Mammary epithelial cell (primary cell): ENCODE measurements at places on chromosomes 4 and X. TPM values are rescaled to one million over a fixed set of nuclear protein-coding genes. Genes with fewer than 3 reads are reported as not detected.

DNA sequence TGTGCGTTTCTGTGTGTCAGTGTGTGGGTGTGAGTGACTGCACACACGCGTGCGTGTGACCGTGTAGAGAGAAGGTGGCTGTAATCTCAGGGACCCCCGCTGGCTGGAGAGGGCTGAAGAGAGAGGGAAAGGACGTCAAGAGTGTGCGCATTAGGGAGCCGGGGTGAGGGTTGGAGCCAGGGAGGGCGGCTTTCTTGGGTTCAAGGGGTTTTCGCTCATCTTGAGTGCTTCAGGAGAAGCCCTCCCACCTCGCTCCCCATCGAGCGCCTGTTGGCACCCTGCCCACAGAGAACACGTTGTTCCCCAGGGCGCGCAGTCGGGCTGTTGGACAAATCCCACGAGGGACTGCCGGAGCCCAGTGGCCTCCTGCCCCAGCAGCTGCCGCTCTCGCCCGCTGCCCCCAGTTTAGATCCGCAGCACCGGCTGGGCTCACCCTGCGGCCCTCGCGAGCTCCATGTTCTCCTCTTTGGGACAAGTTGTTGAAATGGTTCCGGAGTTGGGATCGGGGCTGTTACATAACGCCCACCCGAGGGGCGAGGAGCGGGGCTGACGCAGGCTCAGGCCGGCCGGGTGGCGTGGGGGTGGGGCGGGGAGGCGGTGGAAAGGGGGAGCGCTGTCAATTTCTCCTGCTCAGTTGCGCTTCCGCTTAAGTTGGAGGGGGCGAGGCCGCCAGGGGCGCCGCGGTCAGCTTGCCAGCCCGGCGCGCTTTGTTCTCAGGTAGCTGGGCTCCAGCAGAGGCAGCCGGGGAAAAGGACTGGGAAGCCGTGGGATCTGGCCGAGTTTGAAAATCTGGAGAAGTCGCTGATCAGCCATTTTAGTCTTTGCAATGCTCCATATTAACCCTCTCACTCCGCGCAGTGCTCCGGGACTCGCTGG lies 1.6 kb downstream of the GRIA2 start:
- no peak for DNase-seq

- DNase-seq = no peak
These were observed 49.4 kb downstream of the LEF1 start for GRCh38 chr4:108119199-108119800.

- DNase-seq = peak; percentile 21
These were observed 43.0 kb upstream of the CDKN2AIP start for GRCh38 chr4:183401473-183401872.

- DNase-seq = peak; percentile 41
These were observed 410.9 kb downstream of the PDGFC start for GRCh38 chr4:156560701-156561100.

- DNase-seq = peak; percentile 92
These were observed 130.4 kb upstream of the CPEB2 start for GRCh38 chr4:14871676-14872430.

DNA sequence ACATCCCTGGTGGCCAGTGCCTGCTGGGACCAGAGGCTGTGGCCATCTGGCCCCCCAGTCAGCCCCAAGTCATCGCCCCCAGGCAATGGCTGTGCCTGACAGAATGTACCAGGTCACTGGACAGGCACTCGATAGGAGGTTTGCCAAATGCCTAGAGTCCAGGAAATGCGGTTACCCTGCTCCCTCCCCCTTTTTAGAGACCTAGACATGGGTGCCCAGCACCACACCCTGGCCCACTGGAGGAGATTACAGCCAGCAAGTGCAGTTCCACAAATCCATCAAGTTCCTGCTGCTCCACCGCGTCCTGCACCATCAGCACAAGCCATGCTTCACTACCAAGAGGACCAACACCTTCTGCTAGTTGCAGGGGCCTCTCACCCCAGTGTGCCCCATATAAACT lies 16.2 kb upstream of the ZFX start:
- DNase-seq = no peak

DNA sequence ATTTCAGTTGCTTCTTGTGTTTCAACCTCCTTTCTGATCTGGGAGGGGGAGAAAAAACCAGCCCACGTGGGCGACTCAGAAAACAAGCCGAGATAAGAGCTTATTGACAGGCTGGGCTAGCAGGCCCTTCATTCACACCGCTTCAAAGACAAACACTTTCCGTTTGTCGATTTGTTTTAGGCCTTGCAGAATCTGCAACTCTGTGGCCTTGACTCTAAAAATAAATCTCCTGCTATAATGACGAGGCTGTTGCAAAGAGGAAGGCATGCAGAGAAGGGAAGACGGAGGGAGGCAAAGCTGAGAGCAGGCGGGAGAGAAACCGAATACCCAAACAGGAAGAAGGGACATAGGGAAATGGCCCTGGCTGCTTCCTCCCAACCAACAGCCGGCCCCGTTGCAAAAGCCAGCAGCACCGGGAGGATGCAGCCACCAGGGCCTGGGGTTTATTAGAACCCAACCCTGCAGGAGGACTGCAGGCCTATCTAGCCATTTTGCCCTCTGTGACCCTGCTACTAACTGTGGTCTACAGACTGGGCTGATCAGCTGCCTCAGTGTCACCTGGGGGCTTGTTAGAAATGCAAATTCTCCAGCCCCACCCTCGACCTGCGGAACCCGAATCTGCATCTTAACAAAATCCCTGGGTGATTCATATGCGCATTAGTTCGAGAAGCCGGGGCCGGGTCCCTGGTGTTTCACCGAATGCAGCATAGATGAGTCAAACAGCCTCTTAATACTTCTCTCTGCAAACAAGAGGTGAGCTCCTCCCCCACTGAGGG lies 325.5 kb downstream of the BCOR start:
- DNase-seq = no peak

GRCh38 chrX:39998636-39999406 lies 98.9 kb downstream of the BCOR start:
- peak; percentile 30 for DNase-seq

DNA sequence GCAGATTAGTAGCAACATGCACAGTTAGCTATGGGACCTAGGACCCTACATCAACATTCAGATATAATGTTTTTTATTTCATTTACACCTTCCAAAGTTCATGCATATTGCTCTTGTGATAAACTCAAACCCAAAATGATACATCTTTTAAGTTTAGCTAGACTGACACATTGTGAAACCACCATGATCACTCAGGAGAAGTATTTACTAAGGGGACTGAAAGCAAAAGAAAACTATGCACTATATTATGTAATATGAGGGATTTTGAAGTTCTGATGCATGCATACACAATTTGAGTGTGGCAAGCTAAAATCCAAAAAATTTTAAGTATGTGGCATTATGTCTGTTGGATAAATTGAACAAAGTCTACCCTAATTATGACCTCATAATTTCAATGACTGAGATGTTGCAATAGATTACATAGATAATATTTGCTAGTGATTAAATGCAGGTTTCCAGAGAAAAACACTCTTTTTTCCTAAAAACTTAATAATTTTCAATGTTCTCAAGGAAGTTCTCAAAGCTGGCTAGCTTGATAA lies 914.8 kb upstream of the GRIA3 start:
- no peak for DNase-seq

DNA sequence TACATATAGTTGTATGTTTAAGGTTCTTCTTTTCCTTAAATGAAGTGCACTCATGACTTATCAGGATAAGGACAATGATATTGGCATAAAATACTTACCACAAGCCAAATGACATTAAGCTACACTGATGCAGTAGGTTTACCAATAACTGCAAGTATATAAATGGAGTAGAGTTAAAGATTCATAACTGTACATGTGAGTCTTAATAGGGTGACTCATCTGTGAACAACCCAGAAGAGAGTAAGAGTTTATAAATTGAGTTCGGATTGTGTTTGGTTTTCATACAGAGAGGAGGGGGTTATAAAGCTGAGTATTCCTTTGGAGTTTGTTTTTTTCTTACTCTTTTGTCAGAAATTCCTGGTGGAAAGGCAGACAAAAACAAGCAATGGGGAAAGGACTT lies 144.8 kb downstream of the TLL1 start:
- DNase-seq = peak; percentile 1

DNA sequence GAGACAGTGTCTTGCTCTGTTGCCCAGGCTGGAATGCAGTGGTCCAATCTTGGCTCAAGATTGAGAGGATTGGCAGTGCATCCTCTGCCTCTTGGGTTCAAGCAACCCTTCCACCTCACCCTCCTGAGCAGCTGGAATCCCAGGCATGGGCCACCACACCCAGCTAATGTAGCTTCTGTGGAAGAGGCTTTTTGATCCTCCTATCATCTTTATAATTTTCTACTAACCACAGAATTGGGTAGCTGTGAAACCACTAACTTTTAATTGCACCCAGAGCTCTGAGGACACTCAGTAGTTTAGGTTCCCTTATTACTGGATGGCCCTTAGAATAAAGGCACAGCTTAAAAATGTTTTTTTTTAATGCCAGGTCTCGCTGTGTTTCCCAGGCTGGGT lies 8.9 kb upstream of the AGA start:
- no peak for DNase-seq

GRCh38 chr4:160020804-160021203 lies 917.9 kb downstream of the RAPGEF2 start:
- DNase-seq = no peak

DNA sequence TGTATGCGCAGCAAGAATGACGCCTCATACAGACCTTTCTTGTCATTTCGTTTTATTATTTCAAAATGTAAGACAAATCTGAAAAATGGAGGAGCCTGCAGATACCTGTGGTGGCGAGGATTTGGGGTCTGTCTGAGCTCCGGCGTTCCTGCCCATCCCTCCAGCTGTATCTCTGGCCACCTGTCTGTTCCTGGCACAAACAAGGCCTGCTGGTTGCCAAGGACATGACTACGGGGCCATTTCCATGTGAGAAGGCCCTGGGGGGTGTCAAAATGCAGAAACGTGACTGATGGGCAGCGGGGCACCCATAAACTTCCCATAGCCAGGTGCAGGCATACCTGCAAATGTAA lies 591 bp upstream of the TSPAN7 start:
- DNase-seq = no peak

GRCh38 chrX:10533696-10534365 lies 86.6 kb downstream of the MID1 start:
- DNase-seq = peak; percentile 14

- no peak for DNase-seq
These were observed 54.0 kb upstream of the TACR3 start for GRCh38 chr4:103773691-103774231.

- peak; percentile 19 for DNase-seq
These were observed 37.0 kb downstream of the IRS4 start for GRCh38 chrX:108699368-108699767.

- DNase-seq = peak; percentile 33
These were observed 129.2 kb upstream of the TRIM2 start for GRCh38 chr4:153074936-153075630.

DNA sequence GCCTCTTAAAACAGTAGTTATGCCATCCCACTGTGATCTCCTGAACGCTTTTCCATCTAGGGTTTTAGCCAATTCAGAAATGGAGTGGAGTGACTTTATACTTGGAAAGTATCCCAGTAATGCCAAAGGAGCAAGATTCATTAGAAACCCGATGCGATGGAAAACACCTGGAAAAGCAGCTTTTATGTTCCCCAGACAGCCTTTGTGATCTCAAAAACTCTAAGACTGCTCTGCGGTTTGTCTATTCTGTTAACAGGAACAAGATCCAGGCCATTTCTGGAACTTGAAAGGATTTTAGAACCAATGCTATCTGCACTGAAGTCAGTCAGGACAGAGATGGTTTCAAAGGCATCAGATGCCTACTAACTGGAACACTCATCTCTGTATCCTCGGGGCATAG lies 145.1 kb downstream of the APBB2 start:
- no peak for DNase-seq

DNA sequence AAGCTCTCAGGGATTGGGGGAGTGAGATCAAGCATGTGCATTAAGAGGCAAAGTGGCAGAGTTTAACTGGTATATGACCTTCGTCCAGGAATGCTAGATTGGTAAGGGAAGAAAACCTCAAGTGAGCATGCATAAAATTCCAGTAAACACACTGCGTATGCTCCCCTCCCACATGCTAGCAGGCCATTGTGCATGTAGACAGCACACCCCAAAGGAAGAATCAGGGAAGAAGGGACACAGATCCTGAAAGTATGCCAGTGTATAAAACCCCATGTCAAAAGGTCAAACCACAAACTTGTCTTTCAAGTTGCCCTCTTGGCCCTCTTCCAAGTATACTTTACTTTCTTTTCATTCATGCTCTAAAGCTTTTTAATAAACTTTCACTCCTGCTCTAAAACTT lies 405.2 kb upstream of the CNKSR2 start:
- DNase-seq = peak; percentile 56

GRCh38 chrX:23901805-23902204 lies 5.9 kb downstream of the APOO start:
- peak; percentile 72 for DNase-seq

DNA sequence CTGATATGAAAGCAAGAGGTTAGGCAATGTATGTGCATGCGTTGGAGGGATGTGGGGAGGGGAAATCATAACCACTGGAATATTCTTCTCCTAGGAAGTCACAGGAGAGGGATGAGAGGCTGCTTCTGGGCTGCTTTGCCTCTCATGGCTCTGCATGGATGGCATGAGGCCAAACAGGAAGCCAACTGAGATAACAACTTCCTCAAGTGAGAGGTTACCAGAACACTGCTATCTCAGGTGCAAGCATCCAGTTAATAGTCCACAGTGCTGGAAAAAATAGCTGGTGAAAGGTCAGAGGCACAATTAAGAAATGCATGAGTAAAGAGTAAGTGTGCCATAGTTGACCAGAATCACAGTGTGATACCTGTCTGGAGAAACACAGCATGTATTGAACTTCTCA lies 113.3 kb downstream of the ELOVL6 start:
- peak; percentile 12 for DNase-seq

- no peak for DNase-seq
These were observed 22.2 kb downstream of the BOD1L1 start for GRCh38 chr4:13605330-13605729.

DNA sequence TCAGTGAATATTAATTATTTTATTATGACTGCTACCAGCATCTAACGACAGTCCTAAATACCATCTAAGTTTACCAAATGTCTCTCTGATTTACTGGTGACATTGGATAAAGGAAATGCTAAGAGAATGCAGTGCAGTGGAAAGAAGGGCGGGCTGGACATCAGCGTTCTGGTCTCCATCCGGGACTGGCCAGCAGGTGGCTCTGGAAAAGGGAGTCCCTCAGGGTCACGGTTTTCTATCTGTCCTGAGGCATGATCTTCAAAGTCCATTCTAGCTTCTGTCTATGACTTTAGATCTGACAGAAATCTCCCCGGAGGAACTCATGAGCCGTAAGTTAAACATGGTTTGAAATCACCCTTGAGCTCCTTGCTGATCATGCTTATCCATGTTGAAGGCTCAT lies 3.3 kb downstream of the TRIM2 start:
- DNase-seq = no peak

The CPXCR1 gene
- not detected in 2 replicates for total RNA-seq

The PAGE2B gene
- not detected for total RNA-seq

The COL4A5 gene
- 132 TPM for total RNA-seq

The BTC gene
- total RNA-seq = 2.5 TPM

The ZCCHC13 gene
- not detected in 2 replicates for total RNA-seq

The GLRA2 gene
- not detected for total RNA-seq

The FATE1 gene
- not detected for total RNA-seq

The AADAT gene
- 4.6 and 5.5 TPM in 2 replicates for total RNA-seq

The FAT1 gene
- 1,267 TPM for total RNA-seq

The PAGE4 gene
- total RNA-seq = not detected

The PNMA6F gene
- not detected in 2 replicates for total RNA-seq

The ATP10D gene
- total RNA-seq = 64.6 and 71.6 TPM in 2 replicates

The TCEAL6 gene
- not detected in 2 replicates for total RNA-seq

The DCAF4L1 gene
- total RNA-seq = 0.17 TPM

The FREM3 gene
- not detected in 2 replicates for total RNA-seq

The COX7B gene
- total RNA-seq = 190 TPM

The DMRTC1 gene
- not detected for total RNA-seq
